ENCODE measurements at places on chromosomes 16 and 17.

GRCh38 chr17:31570951-31571892 is 179.7 kb downstream of the RAB11FIP4 start:
- DNase-seq = peak; percentile 96

DNA sequence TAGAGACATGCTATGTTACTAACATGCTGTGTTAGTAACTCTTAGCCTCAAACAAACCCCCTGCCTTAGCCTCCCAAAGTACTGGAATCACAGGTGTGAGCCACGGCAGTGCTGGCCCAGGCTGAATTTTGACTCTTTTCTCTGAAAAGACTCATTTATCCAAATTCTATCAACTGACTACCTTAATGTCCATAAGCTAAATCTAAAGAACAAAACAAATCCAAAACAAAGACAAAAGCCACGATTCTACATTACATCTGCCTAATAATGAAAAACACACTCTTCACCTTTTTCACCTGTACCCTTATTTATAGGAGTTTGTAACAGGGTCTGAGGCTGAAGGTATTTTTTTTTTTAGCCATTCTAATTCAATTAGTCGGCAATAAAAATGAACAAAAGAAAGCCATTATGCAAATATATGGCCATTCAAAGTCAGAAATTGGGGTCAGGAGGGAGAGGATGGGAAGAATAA is 432.5 kb downstream of the RBFOX1 start:
- no peak for DNase-seq

GRCh38 chr16:15594711-15595320 is 48.1 kb downstream of the MARF1 start:
- no peak for DNase-seq

- no peak for DNase-seq
These were observed 36.7 kb upstream of the CIBAR2 start for GRCh38 chr16:85148931-85149330.

DNA sequence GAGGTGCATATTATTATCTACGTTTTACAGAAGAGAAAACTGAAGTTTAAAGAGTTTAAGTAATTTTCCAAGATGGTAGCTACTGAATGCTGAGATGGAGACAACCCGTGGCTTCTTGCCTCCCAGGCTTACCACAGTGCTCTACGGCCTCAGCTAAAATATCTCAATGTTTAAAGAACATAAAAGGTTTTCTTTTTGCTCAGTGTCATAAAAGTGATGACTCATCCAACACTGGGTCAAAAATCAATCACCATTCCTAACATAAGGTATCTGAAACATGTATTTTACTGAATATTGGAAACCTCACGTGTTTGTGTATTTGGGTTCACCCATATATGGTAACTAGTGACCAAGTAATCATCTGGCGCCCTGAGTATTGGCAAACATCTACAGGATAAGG is 18.4 kb downstream of the ABCA9 start:
- DNase-seq = no peak

- DNase-seq = peak; percentile 76
These were observed 662 bp upstream of the TUBB3 start for GRCh38 chr16:89922477-89922883.

DNA sequence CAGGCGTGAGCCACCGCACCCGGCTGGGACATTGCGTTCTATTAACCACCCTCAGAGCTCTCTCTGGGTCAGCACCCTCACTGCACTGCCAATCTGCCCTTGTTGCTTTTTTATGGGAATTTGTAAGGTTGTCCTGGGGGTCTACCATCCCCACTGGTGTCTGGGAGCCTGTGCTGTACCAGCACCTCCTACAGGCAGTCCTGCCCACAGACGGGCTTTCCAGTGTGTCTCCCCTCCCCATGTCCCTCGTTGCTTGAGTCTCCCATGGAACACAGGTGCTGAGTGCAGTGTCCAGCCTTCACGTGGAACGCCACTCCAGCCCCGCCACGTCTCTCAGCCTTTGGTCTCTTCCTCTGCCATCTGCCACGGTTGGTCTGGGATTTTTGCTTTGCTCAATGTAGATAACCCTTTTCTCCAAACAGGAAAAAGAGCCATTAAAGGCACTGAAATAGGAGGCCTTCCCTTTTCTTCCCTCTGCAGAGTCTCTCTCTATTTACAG is 68.0 kb upstream of the CBX4 start:
- no peak for DNase-seq

- no peak for DNase-seq
These were observed 3.7 kb upstream of the CBX8 start for GRCh38 chr17:79800325-79801155.
